ENCODE measurements at places on chromosomes 16 and 17.

GRCh38 chr16:67571981-67572431, 9.7 kb downstream of the CTCF start:
- no peak for DNase-seq

DNA sequence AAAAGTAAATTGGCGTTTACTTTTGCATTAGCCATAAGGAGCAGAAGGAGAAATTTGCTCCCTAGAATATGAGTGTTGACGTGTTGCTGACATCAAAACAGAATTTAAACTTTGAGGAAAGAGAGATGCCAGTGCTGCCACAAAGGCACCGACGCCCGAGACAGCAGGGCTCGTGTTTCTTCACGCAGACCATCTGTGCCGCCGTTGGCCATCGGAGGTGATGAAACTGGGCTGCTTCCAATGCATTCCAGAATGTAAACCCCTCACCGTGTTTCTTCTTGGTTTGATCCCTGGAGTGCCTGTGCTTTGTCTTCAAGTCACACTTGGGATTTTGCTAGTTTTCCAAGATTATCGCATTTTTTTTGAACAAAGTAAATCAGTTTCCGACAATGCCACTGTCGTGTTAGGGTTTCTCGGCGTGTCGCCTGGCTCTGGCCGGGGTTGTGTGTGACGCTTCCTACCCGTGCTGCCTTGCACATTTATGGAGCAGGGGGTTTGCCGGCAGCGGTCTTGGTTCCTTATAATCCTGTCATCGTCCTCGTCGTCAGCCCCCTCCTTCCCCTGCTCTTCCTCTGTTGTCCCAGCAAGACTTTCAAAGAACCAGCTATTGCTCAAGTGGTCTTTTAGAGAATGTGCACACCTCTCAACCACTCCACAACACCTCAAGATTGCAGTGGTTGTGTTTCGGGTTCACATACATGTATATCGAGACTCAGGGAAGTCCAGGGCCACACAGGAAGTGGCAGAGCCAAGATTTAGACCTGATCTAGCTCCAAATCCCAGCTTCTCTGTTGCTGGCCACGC, 103.9 kb downstream of the METRNL start:
- DNase-seq = no peak

GRCh38 chr17:12296209-12296625, 275.5 kb downstream of the MAP2K4 start:
- no peak for DNase-seq

GRCh38 chr16:25011891-25012514, 3.2 kb downstream of the ARHGAP17 start:
- no peak for DNase-seq

- DNase-seq = no peak
Measured at GRCh38 chr16:2896480-2897010, 13.5 kb downstream of the FLYWCH2 start.

DNA sequence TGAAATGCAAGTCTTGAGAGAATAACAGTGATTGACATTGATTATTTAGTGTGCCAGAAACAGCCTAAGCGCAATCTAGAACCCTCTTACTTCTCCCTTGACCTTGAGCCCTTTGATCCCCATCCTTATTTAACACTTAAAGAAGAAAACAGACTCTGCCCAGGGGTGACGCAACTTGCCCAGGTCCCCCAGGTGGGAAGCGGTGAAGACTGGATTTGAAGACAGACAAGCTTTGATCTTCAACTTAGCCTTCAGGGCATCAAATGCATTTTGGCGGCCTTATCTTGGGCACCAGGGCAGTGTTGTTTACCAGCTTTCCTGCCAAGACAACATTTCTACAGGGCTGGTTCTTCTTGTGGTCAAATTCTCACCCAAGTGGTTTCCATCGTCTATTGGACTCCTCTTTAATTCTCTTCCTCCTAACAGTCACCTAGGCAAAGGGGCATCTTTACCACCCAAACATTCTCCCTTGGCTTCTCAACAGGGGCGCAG, 8.9 kb upstream of the CIITA start:
- no peak for DNase-seq

GRCh38 chr16:19780321-19780720, 62.2 kb downstream of the IQCK start:
- no peak for DNase-seq

- no peak for DNase-seq
Measured at GRCh38 chr16:27803775-27804549, 254.0 kb downstream of the KATNIP start.

DNA sequence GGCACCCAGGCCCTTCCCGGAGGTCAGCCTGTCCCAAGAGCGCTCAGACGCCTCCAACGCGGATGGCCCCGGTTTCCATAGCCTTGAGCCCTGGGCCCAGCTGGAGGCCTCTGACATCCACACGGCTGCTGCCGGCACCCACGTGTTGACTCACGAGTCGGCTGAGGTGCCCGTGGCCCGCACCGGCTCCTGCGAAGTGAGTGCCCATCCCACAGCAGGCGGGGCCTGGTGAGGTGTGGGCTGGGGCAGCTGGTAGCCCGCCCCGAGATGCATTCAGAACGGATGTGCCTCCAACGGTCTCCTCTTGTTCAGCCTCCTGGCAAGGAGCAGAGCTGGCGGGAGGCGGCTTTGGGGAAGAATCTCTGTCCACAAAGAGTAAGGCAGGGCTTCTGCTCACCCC, 2.7 kb downstream of the WDR90 start:
- no peak for DNase-seq

- no peak for DNase-seq
Measured at GRCh38 chr16:58814348-58814801, 80.3 kb upstream of the GOT2 start.

GRCh38 chr17:32936894-32937500, 9.0 kb downstream of the TMEM98 start:
- DNase-seq = peak; percentile 29

DNA sequence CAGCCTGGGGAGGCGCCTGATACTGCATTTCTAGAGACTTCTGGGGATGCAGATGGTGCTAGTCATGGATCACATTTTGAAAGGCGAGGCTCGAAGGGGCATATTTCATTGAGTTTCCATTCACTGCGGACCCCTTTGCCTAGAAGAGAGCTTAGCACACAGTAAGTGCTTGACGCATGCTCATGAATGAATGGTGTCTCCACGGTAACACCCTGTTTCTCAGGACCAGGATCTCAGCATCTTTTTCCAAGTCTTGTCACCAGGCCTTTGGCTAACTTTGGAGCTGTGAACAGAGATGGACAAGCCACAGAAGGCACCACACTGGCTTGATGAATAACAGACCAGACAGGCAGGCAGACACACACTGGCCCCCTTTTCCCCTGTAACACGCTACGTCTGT, 151.3 kb downstream of the FOXL1 start:
- DNase-seq = no peak

DNA sequence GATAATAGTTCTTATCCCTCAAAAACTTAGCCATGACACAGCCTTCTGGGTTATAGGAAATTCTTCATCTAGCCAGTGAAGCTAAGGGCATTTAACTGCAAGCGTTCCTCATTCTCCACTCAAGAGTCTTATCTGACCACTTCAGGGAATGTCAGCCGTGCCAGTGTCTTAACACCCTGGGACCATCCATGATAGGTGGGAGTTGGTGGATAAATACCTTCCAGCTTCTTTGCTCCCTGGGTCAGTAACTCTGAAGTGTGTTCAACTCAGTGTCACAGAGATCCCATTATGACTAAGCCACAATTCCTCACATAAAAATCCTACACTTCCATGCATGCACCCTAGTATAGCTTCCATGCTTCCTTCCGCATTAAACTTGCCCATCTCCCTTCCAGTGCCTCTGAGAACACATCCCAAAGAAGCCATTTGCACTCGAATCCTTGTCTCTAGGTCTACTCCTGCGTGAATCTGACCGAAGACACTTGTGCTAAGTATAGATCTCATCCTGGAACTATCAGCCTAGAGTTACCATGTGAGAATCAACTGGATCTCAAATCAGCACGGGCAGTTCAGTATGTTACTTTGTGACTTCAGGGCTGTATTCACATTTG, 264.3 kb upstream of the MAF start:
- no peak for DNase-seq

DNA sequence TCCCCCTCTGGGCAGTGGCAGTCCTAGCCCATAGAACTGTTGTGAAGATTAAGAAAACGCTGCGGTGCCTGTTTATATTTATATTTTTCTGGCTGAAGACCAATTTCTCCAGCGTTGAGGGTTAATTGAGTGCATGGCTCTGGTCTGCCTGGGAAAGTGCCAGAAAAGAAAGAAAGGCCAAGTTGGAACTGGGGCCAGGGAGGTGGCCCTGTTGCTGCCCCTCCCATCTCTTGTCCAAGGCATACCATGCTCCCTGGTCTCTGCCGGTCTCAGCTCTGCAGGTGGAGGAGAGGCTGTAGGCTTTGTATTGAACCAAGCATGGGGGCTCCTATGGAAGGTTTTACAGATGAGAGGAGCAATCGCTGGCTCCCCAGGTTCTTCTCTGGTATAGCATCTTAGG, 124.7 kb downstream of the MGAT5B start:
- DNase-seq = no peak

- no peak for DNase-seq
Measured at GRCh38 chr16:5756969-5757368, 659.4 kb upstream of the EEF2KMT start.

DNA sequence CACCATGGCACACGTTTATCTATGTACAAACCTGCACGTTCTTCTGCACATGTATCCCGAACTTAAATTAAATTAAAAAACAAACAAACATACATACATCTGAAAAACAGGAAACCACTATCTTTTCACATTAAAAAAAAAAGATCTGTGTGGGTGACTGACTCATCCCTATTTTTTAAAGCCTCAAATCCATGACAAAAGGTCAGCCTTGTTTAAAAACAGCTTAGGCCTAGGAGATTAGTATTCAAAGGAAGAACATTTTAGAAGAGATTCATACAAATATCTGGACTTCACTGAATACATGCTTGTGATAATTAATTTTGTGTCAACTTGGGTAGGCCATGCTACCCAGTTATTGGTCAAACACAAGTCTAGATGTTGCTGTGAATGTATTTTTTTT, 4.7 kb upstream of the PRKAR1A start:
- DNase-seq = no peak

GRCh38 chr16:17368951-17369350, 101.8 kb downstream of the XYLT1 start:
- no peak for DNase-seq

DNA sequence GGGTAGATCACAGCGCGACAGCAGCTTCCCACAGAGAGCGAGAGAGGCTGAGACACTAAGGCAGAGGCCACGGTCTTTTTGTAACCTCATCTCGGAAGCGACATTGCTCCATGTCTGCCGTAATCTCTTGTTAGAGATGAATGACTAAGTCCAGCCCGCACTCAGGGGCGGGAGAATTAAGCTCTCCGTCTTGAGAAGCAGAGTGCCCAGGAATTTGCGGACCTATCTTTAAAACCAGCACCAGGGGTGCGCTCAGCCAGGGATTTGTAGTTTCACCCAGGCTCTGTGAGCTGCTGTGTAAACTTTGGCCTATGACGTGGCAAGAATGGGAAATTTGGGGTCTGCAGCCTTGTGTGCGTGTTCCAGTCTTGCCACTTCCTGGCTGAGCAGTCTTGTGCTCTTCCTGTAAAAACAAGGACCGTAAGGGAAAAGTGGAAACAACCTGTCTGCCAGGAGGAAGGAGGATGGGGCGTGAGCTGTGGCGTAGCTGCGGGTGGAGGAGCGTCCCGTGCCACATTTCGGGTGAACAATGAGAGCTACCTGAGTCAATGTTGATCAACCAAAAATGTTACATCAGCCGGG, 16.0 kb upstream of the JPH3 start:
- no peak for DNase-seq

- no peak for DNase-seq
Measured at GRCh38 chr16:73210686-73211085, 162.8 kb upstream of the ZFHX3 start.

DNA sequence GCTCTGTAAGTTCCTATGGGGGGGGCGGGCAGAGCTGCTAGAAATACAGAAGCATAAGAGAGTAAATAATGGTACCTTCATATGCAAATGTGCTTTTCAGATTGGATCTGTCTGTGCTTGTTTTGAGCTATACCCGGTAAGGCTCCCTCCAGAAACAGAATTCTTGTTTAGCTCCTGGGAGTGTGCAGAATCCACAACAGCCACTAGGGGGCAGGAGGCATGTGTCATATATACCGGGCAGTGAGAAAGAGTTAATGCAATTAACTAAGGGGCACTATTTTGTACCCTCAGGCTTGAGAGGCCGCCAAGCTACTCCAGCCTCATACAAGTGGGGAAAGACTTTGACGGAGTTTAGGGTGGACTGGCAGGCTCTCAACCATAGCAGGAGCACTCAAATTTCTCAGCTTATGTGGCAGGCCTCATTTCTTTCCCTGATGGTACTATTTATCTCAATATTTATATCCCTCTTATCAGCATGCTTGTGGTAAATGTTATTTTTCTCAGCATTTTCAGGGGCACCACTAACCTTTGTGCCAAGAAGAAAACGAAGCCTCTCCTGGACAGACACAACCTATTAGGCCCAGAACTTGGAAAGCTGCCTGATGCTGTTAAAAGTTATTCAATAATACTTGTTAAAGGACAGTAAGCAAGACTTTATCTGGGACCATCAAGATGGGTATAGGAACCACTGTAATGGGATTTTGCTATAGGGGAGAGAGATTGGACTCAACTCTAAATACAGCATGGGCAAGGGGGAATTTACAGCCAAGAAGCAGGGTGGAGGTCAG, 10.7 kb upstream of the CENPV start:
- DNase-seq = no peak

DNA sequence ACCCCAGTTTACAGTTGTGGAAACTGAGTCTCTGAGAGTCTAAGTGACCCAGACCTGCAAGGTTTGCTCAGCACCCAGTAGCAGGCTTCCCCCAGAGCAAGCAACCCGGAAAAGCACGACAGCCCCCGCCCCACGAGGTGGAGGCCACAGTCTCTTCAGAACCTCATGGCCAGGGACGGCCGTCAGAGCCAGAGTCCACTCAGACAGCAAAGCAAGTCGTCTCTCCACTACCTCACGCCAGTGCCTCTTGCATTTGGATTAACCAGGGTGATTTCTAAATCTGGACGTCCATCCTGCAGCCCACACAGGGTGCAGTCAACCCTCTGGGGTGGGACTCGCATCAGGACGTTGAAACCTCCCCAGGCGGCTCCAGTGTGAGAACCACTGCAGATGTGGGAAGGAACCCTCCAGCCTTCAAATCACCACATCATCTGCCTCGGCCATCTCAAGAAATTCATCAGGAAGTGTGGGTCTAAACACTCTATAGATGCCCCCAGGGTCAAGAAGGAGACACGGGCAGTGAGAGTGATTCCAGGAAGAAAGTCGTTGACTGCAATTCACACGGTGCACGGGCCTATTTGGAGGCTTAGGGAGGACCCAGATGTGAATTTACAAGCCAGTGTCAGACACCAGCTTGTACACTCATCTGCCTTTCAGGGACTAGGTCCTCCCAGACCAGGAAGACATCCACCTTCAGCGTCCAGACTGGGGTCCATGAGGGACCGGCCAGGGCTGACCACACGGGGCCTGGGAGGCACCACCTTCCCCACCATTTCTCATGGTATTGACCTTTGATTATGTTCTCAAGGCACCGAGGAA, 20.2 kb upstream of the RBFOX3 start:
- DNase-seq = no peak

All from smooth muscle cell of the brain vasculature (primary cell).